WERI-Rb-1 (cell line): ENCODE measurements at places on chromosomes 1 and 21.

DNA sequence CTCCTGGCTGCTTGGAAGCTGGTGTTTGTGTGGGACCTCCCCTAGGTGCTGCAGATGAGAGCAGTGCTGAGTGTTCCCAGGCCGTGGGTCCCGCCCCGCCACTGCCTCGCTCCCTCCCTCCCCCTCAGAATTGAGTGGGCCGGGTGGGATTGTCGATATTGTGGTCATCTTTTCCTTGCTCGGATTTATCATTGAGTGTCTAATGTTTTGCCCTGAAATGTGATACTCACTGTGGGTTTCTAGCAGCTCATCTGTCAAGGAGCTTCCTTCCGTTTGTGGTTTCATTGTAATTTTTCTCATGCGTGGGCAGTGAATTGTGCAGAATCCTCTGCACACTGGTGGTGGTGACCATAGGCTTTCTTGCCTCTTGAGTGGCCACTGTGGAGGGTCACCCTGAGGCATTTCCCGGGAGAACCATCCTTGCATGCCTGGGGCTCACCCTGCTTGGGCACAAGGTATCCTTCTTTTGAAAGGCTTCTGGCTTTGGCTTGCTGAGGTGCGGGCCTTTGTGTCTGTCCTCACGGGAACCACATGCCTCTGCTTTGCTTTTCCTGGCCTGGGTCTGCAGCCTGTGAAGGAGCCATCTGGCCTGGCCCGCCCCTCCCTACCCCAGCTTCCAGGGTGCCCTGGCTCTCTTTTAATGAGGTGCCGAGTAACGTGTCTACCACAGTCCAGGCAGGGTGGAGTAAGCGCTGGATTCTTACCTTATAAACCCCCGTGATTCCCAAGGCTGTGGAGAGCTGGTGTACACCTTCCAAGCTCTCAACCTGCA is 25.6 kb downstream of the SLX9 start:
- DNase-seq = peak; percentile 73

GRCh38 chr1:202101184-202101583 is 21.5 kb upstream of the GPR37L1 start:
- DNase-seq = no peak

- no peak for DNase-seq
These were observed 98.6 kb downstream of the SIK1 start for GRCh38 chr21:43328185-43328957.

DNA sequence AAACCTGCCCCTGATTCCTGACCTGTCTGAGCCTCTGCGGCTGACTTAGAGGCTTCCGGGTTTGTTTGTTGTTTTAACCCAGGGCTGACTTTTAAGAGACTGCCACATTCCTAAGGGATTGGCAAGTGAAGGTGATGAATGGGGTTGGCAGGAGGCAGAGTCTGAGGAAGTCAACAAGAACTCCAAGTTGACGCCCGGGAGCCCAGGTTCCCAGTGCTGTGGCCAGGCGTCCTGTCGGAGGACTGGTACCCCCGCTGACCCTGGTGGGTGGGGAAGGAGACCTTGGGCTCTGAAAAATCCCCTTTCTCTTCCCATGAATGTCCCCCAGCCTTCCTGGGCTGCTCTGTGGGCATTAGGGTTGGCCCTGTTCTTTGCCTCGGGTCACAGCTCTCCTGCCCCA is 19.7 kb upstream of the EPS8L3 start:
- no peak for DNase-seq

DNA sequence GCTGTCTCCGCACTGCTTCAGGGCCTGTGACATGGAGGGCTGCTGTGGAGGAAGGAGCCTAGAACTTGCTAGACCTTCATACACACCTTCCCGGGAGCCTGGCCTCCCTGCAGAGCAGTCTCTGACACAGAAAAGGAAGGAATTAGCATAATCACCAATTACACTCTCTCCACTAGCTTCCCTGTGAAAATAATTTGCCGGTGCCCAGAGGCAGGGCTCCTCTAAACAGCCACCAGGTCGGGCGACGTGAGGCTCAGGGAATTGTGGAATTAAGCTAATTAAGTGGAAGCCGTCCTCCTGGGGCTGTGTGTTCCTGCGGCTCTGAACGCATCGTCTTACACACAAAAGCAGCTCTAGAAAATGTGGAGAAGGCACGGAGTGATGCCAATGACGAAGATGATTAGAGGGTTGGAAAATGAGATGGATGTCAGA is 82.6 kb downstream of the NENF start:
- DNase-seq = peak; percentile 72

DNA sequence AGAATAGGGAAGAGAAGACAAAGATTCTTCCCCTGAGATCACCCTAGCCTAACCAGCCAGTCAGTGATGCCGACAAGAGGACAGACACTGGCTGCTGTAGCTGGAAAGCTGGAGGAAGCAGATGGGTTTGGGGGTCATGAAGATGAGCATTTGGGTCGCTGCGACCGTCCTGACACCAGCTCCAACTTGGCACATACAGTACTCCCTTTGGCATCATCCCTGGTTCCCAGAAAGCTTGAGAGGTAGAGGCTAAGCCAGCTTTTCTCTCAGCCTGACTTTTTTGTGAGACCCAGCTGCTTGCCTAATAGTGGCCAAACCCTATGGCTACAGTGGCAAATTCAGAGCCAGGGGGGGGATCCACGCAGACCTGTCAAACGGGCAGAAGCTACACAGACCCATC is 43.0 kb upstream of the IKBKE start:
- DNase-seq = no peak

DNA sequence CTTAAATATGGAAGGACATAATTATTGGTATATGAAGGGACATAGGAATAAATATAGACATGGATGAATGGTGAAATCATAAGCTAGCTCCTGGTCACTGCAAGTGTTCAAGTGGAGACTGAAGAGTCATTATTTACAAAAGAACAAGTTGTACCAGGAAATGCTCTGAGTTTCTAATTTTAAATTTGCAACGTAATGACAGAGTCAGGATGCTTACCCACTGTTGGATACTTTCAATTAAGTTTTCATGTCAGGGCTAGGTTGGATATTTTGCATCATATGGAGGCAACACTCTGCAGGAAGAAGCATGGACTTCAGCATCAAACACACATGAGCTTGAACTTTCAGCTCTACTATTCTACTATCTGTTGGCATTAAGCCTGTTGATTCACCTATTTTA is 499.6 kb upstream of the C1orf87 start:
- no peak for DNase-seq

DNA sequence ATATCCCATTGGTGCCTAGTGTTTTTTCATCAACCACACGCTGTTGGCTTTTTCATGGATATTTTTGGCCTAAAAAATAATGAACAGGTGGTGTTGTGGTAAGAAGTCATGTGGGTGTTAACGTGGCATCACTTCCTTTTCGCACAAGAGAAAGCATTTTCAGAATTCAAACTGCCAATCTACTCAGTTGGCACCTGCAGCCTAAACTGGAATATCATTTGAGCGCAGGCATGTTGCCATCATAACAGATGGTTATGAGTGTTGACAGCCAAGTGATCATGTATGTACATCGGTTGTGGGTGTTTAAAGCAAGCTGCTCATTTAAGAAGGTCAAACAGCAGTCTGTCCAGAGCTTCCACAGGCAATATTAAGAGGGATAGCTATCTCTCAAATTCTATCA is 1963.0 kb downstream of the NCAM2 start:
- no peak for DNase-seq

- DNase-seq = peak; percentile 68
These were observed 5.9 kb downstream of the LMO4 start for GRCh38 chr1:87334351-87335174.

- no peak for DNase-seq
These were observed 193.6 kb upstream of the KAZN start for GRCh38 chr1:14404862-14405301.

DNA sequence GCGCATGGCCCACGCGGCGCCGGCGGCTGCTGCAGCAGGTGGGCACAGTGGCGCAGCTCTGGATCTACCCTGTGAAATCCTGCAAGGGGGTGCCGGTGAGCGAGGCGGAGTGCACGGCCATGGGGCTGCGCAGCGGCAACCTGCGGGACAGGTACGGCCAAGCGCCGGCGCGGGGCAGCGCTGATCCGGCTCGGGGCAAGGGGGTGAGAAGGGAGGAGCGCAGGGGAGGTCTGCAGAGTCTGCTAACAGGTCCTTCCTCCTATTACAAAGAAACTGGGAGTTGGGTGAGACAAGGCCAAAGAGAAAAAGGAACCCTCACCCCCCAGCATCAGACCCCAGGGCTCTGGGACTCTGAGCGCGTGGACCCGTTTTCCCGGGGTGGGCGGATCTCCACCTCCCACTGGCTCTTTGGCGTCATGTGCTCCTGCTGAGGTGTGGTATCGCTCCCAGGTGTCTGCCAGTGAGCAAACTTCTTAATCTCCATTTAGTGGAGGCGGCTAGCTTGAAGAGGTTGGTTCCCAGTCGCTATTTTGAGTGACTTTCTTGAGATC is 431 bp downstream of the MTARC1 start:
- peak; percentile 80 for DNase-seq
